ENCODE measurements at places on chromosomes 2 and 18.
A peak's percentile ranks its signal among the peaks of the same experiment; 100 is the strongest.

- no peak for DNase-seq
Measured at GRCh38 chr18:49274188-49274714, 186.2 kb downstream of the DYM start.

GRCh38 chr2:232502911-232503808 lies 15.5 kb upstream of the ECEL1 start:
- DNase-seq = peak; percentile 17

DNA sequence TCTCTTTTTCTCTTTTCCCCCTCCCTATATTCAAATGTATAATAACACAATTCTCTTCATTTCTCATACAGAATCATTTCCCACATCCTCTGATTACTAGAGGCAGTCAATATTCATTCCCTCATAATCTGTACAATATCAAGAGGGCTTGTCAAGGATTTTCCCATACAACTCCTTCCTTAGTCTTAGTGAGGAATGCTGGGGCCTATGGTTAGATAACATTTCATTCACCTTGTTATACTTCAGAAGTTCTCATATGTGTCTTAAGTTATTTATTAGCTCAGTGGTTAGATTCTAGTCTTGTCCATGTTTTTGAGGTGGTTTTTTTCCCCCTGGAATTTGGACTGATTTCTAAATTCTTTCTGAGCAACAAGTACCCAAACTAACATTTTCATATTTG lies 289.5 kb downstream of the PDE11A start:
- no peak for DNase-seq

DNA sequence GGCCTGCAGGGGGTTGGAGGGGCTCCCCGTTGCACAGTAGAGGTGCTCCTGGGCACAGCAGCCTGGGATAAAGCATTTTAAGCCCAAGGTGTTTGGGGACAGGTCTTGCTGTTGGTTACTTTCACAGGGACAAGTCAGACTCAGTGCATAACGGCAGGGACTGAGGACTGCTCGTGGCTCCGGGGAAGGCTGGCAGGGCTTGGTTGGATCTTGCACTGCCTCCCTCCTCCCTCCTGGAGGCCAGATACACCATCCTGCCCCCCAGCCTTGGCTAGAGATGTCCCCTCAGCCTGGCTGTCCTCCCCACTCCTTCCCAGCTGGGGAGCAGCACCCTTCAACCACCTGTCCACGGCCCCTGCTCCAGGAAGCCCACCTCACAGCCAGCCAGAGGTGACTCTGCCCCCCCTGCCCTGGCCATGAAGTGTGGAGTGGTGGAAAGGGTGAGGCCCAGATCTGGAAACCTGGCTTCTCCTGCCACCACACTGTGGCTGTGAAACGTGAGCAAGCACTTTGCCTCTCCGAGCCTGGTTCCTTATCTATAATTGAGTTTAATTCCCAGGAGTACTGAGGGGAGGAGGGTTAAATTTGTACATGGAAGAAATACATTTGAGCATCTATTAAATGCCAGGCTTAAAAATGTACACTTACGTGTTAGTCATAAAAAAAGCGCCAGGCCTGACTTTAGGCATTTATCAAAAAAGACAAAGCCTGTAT lies 67.1 kb upstream of the TAF1B start:
- no peak for DNase-seq

DNA sequence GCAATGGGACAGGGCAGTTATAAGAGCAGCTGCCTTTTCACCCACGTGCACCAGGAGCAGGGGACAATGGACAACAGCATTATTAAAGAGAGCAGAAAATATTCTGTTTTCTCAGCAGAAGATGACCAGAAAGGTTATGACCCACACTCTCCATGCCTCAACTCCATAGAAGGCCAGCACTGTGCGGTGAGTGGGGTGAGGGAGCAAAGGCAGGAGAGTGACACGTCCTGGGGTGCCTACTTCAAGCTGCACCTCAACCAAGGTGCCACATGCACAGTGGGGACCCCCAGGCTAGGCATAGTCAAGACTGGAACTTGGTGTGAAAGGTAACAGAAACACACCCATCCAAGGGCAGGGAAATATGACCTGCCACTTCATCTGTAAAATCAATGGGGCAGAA lies 50.4 kb downstream of the POLR1A start:
- DNase-seq = no peak
